ENCODE measurements at places on chromosomes 6 and 20.

DNA sequence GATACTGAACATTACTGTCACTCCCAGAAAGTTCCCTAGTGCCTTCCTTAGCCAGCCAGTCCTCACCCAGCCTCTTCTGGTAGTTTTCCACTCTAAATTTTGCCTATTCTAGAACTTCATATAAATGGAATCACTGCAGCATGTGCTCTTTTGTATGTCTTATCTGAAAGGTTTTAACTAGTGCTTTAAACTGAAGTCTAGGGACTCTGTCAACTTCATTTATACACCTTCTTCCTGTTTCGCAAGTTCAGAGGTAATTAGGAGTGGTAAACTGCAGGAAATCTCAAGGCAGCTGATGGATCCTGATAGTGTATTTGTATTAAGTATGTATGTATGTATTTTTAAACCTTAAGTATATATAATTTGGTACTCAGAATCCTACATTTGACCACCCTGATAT lies 94.3 kb downstream of the TCP11 start:
- no peak for DNase-seq

- no peak for DNase-seq
Observed at GRCh38 chr6:111591370-111591900, 14.2 kb downstream of the TRAF3IP2 start.

DNA sequence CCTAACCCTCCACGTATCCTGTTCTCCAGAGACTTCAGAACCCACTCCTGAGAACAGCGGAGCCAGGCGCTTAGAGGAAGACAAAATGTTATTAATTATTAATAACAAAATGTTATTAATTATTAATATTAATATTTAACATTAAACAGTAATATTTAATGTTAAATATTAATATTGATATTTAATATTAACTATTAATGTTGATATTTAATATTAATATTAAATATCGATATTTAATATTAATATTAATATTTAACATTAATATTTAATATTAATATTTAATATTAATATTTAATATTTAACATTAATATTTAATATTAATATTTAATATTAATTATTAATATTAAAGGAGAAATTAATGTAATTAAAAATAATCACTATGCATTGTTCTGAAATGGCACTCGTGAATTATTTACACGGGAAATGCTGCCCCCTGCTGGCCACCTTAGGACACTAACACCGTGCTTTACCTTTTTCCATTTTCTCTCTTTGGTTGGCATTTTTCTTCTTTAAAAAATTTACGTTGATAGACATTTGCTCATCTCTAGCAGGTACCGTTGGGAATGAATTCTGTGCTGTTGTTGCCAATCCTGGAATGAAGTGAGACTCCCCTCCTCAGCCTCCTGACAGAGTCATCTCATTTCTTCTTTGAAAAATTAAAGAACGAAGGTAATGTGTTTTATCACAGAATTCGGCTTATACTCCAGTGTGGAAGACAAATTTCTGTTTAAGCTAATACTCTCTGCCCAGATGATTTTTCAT lies 7.5 kb upstream of the GGTLC1 start:
- DNase-seq = peak; percentile 50

DNA sequence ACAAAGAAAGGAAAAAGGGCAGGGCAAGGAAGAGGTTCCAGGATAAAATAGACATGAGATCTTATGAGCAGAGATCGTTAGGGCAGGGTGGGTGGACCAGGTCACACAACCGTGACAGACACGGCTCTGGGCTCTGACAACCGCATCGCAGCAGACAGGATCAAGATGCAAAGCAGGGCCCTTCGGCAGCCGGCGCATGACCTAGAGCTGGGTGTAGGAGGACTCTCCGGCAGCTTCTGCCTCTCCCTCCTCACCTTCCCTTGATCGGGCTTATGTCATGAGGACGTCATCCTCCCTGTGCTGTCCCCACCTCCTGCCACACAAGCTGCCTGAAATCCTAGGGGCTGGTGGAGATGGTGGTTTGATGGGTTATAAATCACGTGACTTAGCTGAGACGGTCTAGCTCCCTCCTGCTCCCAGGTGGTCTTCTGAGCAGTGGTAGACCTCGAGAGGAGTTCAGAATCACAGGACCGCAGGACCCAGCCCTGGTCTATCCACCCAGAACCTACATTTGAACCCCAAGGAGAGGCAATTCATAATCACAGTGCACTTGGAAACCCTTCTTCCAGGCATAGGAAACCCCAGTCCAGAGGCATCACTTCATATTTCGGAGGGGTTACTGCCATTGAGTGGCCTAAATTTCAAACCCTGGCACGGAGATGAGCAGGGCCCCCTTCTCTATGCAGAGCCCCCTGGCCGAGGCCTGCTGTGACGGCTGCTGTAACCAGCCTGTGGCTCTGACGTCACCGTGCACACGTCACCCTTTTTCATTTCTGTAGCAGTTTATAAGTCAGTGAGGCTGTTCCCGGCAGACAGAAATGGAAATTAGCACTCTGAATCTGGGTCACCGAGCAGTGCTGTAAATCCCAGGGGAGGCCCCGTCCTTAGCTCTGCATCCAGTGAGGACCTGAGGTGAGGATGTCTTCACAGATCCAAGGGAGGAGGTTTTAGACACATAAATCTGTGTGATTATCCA lies 8.7 kb upstream of the CCR6 start:
- peak; percentile 71 for DNase-seq

DNA sequence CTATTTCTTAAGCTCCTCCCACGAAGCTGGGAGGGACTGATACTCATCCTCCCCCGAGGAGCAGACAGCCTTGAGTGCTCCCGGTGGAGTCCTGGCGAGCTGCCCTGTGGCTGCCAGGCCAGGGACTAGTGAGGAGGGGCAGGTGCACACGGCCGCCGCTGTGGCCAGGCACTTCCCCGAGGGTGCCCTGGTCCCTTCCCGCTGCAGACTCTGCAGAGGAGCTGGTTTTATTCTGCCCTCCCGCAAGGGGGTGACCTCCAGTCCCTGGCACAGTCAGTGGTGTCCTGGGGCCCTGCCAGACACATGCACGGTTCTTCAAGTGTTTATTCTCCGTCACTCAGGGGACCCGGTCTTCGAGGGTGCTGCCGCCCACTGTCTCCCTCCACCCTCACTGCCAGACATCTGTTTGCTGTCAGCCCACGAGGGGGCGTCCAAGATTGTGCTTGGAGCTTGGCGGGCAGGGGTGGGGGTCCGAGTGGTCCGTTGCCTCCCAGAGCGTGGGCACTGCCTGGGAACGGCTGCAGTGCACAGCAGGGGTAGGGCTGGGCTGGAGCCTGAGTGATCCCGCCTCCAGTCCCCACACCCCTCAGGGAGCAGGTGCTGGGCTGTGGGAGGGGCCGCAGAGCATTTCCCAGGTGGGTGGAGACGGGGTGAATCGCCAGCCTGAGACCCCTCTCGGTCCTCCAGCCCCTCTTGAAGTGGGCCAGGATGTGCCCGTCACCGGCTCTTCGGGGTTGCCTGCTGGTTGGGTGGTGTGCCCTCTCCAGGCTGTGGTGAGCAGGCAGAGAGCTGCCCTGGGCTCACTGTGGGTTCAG lies 3.1 kb upstream of the CABLES2 start:
- peak; percentile 18 for DNase-seq

DNA sequence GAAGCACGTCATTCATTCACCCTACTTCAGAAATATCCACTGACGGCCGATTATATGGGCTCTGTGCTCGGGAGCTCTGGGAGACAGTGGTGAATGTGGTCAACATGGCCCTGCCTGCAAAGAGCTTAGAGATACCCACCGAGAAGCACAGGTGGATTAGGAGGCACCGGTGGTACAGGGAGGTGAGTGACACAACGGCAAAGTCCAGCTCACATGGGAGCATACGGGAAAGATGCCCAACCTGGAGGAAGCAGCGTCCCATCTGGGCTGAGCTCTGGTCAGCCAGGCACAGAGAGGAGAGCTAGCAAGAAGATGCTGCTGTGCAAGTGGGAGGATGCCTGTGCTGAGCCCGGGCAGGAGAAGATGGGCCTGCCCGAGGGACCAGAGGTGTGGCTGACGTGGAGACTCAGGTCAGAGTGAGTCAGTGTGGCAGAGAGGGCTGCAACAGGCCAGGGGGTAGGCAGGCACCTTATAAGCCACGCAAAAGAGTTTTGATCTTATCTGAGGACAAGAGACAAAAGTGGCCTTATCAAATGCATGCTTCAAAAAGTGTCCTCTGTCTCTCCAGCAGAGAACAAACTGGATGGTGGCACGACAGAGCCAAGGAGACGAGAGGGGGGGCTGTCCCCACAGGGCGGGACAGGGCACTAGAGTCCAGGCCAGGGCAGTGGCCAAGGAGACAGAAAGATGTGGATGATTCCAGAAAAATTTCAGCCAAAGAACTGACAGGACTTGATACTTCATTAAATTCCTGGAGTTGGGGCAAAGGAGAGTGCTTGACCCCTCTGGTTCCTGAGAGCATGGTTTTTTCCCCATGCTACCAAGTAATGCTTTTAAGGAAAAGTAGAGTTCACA lies 214.6 kb upstream of the SNX9 start:
- no peak for DNase-seq

DNA sequence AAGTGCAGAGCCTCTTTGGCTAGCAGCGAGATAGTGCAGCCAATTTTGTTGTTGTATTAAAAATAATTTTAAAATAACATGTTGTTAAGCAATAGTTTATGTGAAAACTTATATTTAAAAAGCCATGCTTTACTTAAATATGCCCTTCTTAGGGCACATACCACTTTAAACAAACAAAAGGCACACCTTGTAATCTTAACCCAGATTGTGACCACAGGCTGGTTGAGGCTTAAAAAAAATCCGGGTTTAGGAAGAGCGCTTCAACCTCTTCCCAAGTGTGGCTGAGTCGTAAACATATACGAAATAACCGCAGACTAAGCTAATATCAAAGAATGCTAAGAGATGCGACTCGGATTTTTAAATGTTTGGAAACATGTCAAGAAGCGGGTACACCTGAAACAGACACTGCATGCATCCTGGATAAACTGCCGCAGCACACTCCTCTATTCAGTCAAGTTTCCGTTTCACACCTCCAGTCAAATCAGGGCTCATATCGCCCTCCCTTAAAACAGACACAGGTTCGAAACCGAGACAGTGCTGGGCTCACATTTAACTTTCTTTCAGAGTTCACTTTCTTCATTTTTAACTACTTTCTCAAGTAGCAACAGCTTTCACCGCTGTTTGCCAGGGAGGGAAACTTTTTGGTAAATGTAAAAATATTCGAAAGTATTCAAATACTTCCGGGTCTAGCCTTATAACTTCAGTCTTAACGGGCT lies 1.5 kb downstream of the DEK start:
- peak; percentile 39 for DNase-seq

DNA sequence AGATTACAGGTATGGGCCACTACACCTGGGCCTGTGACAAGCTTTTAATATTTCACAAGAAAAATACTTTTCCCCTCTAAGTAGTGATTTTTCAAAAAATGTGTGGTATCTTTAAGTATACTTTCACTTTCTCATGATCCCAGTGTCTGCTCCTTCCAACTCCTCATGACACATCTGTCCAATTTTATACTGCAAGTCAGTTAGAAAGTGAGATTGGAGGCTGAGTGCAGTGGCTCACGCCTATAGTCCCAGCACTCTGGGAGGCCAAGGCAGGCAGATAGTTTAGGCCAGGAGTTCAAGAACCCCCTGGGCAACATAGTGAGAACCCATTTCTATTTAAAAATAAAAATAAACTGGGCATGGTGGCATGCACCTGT lies 20.2 kb downstream of the PIM1 start:
- no peak for DNase-seq

- no peak for DNase-seq
Observed at GRCh38 chr6:44496665-44497369, 109.3 kb downstream of the CDC5L start.

DNA sequence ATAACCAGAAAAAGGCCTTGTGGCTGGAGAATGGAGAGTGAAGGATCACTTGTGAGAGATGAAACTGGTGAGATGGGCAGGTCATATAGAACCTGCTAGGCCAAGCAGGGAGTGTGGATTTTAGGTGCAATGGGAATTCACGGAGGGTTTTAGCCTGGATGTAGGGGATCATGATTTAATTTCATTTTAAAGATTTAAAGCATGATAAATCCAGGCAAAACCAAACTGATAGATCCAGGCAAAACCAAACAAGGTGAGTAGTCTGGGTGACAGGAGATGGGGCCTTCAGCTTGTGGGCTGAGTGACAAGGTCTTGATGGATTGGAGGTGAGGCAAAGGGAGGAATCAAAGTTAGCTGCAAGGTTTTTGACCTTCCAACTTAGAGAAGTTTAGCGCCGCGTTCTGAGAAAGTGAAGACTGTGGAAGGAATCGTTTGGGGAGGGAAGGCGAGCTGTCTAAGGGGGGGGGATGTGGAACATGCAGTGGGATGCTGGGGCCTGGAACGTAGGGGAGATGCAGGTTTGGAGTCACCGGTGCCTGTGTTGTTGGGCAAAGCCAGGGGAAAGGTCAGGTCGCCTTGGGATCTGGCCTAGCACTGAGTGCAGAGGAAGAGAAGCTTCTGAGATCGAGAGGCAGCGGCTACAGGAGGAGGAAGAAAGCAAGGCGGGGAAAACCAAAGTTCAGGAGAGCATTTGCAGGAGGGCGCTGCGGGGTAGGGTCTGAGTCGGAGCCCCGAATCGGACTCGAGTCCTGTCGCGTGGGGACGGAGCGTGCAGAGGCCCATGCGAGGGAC lies 1.3 kb upstream of the PLCG1 start:
- no peak for DNase-seq

GRCh38 chr6:45036103-45036502 lies 292.0 kb upstream of the RUNX2 start:
- DNase-seq = no peak

DNA sequence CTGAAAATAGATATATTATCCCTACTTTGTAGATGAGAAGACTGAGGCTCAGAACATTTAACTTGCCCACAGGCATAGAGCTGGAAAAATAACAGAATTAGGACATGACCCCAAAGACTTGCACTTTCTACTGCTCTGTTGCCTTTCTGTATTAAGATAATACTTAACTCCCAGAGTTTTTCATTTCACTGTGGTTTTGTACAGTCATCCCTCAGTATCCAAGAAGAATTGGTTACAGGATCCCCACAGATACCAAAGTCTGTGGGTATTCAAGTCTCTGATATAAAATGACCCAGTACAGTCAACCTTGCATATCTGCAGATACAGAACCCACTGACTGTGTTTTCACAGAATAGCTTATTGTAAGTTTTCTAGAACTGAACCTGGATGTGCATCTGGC lies 16.8 kb downstream of the MRS2 start:
- no peak for DNase-seq

GRCh38 chr6:117263353-117263927 lies 1.9 kb upstream of the VGLL2 start:
- no peak for DNase-seq

DNA sequence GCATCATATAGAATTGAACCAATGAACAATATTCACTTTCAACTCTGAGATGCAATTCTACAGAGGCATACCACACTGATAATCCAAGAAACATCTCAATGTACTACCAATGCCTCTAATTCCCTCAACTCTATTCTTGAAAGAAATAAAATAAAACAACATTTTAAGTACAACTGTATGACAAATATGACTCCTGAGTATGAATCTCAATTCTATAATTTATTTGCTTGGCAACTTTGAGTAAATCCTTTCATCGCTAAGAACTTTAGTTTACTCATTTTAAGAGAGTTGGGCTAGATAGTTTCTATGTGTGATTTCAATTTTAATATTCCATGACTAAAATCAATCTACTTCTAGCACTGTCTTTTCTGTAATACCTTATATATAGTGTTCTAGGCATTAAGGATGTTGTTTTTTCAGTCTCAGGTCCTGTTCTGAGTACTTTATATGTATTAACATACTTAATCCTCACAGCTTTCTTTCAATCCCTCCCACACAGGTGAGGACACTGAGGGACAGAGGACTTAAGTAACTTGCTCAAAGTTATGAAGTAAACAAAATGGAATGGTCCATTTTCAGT lies 33.4 kb downstream of the GOPC start:
- DNase-seq = no peak

- no peak for DNase-seq
Observed at GRCh38 chr6:3725145-3726047, 26.1 kb downstream of the PXDC1 start.
